ENCODE measurements at places on chromosomes 4 and X.

- DNase-seq, result no peak
These were observed 70.8 kb upstream of the FSTL5 start for GRCh38 chr4:162234595-162234994.

DNA sequence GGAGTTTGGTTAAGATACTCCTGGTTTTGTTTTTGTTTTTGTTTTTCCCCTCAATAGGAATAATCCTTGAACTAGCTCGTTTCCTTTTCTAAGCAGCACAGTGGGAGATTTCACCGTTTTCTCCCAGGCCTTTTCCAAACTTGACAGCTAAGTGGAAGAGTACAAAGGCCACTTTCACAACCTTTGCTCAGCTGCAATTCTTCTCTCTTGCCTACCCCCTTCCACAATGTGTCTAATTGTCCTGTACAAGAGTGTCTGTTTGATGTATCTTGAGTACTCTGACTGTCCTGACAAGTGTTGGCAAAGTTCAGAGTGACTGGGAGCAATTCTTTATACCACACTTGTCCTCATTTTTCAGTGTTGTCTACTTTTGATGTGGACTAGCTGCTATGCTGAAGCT, 674.3 kb upstream of the AMOT start:
- DNase-seq, result no peak

- DNase-seq, result no peak
These were observed 236.8 kb upstream of the VCX start for GRCh38 chrX:7606039-7606652.

DNA sequence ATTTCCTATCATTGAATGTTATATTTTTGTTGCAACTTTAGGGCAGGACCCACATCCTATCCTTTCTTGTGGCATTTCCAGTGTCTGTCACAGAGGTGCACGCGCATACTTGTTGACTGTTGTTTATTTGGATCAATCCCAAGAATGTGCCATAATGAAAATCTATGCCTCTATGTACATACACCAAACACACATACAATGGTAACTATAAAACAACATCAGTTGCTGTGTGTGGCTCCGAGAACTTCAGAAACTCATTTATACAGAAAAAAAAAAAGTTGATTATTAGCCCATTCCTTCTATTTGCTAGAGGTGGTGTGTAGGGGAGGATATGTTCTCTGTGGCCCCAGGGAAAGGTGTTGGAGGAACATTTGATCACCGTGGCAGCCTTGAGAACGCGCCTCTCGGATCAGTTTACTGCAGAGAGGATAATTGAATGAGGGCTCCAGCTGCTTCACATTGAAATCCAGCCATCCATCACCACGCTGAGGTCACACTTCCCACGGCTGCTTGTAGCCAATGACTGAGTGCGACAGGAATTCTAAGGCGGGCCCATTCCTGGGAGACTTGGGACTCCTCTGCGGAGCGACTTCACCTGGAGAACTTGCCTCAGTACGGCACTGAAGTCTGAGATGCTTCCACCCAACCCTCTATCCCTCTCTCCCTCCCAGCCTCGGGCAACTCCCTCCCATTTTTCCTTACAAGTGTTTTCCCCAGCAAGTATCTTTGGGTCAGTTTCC, 19.5 kb downstream of the SMPX start:
- DNase-seq, result no peak

DNA sequence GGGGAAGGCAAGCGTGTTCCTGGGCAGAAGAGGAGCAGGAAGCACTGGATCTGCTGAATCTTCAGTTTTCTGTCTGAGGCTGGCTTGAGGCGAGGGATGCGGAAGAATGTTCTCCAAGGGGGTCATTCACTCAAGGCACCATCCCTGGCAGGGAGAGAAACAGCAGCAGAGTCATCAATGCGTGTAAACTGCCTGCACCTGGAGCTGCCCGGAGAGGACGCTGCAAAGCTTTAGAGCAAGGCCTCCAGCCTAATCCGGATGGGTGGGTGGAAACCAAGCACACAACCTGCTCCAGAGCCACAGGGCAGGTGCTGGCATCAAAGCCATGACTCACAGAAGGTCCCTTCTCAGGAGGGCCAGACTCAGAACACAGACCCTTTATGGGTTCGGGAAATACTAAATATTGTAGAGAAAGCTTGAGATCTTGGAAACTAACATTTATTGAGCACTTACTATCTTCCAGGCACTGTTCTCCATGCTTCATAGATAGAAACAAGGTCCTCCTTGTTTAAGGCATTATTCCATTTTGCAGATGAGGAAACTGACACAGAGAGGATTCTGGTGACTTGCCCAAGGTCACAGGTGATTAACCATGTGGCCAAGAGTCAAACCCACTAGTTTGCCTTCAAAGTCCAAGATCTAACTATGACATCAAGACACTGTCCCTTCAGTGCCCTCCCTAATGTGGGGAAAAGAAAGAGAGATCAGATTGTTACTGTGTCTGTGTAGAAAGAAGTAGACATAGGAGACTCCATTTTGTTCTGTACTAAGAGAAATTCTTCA, 7.7 kb downstream of the PROM1 start:
- no peak for DNase-seq

Measured in stimulated activated CD8-positive, alpha-beta memory T cell treated with anti-CD3 and anti-CD28 coated beads, Interleukin-4, amount 100 ng/mL, for 48 hours (primary cell).